Uterus (tissue), 4 donors: ENCODE measurements at places on chromosomes 4 and X. TPM values are rescaled to one million over a fixed set of nuclear protein-coding genes. Genes with fewer than 3 reads are reported as not detected.

Gene NIPAL1
- total RNA-seq, result 1.2 TPM

Gene TMEM192
- total RNA-seq, result 13.8 TPM

Gene BMPR1B
- 13.6 TPM for total RNA-seq

Gene AREG
- 0.26 TPM for total RNA-seq

Gene ARHGEF6
- 23.8 TPM for total RNA-seq

Gene RBMXL3
- not detected for total RNA-seq

Gene TLR1
- total RNA-seq, result 19.4 TPM

Gene TSPAN5
- 15.9 TPM for total RNA-seq

Gene RTL5
- total RNA-seq, result 2.4 TPM

Gene IDUA
- 2.8 TPM for total RNA-seq

DNA sequence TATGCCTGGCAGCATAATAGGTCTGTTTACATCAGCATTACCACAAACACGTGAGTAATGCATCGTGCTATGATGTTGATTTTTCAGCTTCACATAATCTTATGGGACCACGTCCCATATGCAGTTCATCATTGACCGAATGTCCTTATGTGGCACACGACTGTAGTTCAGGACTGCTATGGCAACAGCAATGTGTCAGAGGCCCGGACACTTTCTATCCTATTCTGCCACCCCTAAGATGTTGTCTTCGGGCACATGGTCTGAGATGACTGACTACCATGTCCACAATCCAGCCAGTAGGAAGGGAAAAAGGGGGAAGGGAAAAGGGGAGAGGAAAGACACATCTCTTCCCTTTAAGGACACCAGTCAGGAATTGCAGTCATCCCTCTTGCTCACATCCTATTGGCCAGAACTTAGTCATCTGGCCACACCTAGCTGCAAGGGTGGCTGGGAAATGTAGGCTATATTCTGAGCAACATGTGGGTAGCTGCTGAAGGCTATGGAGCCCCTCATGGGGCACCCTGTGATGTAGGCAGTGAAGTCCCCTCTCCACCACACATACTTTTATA lies 196.0 kb upstream of the RBPJ start:
- no peak for DNase-seq

DNA sequence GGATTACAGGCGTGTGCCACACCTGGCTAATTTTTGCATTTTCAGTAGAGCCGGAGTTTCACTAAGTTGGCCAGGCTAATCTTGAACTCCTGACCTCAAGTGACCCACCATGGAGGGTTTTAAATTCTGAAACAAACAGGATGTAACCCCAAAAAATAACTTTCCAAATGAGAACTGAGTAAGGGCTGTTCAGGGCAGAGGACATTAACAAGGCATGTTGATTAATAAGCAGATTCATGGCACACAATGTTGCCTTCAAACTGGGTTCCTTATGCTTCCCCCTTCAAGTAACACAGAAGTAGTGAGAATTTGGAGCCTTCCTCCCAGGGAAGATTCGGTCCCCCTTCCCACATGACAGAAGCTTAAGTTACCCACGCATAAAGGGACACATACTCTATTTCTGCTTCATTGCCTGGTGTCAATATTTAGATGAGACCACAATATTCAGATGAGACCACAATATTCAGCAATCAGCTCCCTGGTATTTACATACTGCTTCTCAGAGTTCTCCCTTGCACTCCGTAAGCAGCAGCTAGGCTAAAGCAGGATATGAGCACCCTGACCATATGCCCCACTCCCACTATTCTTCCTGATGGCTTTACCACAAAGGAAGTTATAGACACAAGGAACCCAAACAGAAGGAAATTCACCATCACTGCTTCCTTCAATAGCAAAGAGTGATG lies 21.4 kb downstream of the GRSF1 start:
- no peak for DNase-seq

DNA sequence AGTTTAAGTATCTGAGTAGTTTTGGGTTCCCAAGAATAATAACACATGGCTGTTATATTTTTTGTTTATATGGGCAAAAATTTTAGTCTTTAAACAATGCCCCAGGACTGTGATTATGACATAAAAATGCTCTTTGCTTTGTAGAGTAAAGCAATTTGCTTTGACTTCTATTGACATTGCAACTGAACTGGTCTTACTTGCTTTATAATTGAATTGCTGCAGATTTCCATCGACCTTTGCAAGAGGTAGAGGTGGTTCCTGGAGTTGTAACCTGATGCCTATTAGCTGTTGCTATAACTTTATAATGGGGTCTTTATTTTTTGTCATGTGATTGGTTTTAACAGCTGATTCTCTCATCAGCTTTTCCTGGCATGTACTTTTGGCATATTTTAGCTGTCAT lies 302.9 kb downstream of the ARHGAP10 start:
- DNase-seq, result no peak

DNA sequence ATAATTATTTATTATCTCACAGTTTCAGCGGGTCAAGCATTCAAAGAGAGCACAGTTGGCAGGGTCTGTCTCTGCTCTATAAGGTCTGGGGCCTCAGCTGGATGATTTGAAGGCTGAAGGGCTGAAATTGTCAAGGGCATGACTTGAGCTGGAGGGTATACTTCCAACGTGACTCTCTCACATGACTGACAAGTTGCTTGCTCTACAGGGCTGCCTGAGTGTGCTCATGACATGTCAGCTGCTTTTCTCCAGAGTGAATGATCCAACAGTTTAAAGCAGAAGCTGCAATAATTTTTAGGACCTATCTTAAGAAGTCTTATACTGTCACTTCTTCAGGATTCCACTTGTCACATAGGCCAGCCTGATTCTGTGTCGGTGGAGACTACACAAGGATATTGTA lies 51.2 kb downstream of the TIGD2 start:
- DNase-seq, result no peak

GRCh38 chr4:25425361-25425760 lies 48.3 kb downstream of the ANAPC4 start:
- DNase-seq, result no peak

GRCh38 chr4:39802005-39802404 lies 104.1 kb downstream of the UBE2K start:
- DNase-seq, result no peak

- DNase-seq, result no peak
Measured at GRCh38 chr4:16199093-16199492, 27.2 kb downstream of the TAPT1 start.

- peak; percentile 17 for DNase-seq
Measured at GRCh38 chrX:16946971-16947562, 609 bp downstream of the REPS2 start.

- no peak for DNase-seq
Measured at GRCh38 chr4:102342404-102343074, 2.7 kb downstream of the SLC39A8 start.

DNA sequence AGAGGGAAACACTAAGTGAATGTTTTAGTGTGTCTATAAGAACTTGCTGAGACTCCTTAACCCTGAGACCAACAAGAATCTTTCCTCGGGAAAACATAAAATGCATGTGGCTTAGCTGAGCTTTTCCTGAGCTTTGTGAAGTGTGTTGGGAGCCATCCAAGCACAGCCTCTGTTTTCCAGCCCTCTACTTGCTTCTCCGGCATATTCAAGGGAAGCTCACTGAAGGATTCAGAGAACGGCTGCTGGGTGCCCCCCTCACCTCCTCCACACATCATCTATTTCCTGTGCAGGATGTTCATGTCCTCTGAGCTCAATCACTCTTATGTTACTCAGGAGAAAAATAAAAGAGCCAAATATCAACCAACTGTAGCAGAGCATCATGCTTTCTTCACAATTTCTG lies 492.1 kb downstream of the IL15 start:
- DNase-seq, result peak; percentile 15

DNA sequence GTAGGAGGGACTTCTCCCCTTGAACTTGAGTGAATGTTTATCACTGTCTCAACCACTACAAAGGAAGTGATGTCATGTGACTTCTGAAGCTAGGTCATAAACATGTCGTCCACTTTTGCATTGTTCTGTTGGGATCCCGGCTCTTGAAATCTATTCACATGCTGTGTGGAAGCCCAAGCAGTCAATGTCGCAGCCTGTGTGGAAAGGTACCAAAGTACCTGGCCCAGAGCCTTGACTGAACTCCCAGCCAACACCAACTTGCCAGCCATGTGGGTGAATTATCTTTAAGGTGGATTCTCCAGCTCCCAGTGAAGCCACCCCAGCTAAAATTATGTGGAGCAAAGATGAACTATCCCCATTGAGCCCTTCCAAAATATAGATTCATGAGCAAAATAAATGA lies 85.0 kb upstream of the USP38 start:
- no peak for DNase-seq

GRCh38 chr4:105119356-105119755 lies 27.3 kb upstream of the TET2 start:
- no peak for DNase-seq

GRCh38 chrX:53280331-53281320 lies 758 bp downstream of the IQSEC2 start:
- DNase-seq, result peak; percentile 71

- no peak for DNase-seq
Measured at GRCh38 chrX:153029875-153030274, 26.4 kb upstream of the PNMA3 start.

DNA sequence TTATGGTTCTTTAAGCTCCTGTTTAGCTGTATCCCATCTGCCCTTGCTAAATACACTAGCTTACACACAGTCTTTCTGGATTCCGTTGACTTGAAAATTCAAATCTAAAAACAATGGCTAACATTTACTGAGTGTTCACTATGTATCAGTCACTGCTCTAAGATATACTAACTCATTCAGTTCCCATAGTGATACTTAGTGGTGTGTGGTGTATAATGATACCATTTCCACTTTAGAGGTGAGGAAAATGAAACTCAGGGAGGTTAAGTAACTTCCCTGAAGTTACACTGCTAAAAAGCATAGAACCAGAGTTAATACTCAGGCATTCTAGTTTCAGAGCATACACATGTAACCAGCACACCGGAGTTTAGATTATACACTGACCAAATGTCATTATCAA lies 762.0 kb downstream of the GRID2 start:
- no peak for DNase-seq
